Adipocyte (in vitro differentiated cells): ENCODE measurements at places on chromosomes 1 and 21.

DNA sequence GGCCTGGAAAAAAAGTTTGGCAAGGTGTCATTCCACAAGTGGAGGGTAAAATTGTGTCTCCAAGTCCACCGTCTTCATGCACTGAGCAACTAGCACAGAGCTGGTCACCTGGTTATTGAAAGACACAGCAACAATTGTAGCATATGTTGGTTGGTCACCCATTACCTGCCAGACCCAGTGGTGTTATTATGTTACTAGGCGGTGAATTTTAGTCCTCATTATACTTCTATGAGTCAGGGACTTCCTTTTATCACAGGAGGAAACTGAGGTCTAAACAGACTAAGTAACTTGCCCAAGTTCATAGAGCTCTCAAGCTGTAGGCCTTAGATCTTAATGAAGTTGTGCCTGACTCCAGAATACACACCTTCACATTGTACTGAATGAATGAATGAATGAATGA lies 94.9 kb upstream of the VANGL1 start:
- DNase-seq = no peak

- no peak for DNase-seq
These were observed 56.3 kb downstream of the WNT9A start for GRCh38 chr1:227891223-227891954.

DNA sequence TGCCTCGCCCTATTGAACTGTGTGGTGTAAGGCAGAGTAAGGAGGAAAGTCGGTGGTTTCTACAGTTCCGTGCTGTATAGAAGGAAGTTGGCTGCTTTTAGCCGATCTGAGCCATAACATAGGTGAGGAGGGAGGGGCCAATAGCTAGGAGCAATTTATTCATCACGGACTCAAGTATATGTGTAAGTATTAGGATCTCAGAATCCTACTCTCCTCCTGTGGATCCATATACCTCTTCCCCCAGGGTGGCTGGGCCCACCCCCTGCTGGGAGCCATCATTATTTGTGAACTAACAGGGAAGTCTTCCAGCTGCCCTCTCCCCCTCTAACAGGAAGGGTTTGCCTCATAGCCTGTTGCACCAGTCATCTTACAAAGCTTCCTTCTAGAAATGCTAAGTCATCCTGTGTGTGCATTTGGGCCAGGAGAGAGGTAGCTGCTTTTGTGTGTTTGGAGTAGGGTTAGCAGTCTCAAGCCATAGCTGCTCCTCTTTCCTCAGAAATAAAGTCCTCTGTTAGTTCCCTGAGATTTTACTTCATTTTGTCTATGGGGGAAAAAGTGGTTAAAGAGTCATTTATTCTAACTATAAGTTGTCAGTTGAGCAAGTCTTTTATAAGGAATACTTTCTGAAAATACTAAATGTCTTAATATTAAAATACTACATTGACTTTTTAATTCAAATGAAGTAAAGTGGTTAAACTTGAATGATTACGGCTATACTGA lies 14.9 kb upstream of the CENPS start:
- peak; percentile 78 for DNase-seq

GRCh38 chr1:186476264-186477040 lies 15.5 kb upstream of the PDC start:
- peak; percentile 28 for DNase-seq

DNA sequence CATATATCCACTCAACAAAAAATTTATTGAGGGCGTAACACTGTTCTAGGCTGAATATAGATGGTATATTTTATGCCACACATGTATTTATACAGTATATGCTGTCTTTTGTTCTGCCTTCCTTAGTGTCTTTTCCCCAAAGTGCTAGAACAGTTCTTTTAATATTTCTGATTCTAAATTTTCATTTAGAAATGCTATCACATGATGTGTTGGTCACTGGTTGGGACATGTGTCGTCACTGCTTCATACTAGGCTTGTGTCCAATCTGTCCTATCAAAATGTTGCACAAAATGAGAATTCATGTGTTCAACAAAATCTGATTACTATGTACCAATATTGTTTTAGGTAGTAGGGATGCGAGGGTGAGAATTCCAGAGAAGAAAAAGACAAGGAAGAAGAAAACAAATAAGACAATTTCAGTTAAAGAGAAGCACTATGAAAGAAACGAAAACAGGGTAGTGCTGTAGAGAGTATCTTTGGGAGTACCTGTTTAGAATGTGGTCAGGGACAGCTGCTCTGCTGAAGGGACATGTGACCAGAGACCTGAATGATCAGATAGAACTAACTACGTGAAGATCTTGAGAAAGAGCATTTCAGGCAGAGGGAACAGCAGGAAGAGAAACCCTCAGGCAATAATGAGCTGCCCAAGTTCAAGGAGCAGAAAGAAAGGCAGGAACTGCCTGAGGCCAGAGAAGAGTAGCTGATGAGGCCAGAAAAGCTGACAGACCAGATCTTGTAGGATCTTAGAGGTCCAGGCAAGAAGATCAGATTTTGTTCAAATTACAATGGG lies 1.3 kb downstream of the KMO start:
- DNase-seq = peak; percentile 8

DNA sequence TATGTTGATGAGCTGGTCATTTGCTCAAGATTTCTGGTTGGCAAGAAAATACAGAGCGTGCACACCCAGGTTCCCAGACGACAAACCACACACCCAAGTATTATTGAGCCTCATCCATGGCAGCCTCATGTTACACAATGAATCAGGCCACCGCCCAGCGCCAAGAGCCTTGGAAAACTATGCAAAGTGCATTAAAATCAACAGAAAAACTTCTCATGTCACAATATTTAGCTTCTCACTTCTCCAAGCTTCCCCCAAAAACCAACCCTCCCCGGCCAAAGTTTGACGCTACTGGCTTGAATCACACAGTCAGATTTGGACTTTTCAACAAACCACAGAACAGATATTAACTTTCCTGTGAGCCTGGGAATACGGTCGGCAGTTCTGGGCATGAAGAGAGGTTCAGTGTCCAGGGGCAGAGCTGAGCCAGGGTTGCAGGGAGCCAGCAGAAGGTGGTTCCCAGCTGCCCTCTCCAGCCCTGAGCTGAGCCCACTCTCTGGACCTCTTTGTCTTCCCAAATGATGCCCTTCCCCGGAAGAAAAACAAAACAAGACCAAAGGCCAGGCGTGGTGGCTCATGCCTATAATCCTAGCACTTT lies 71.1 kb downstream of the SETD4 start:
- peak; percentile 2 for DNase-seq

GRCh38 chr1:189609167-189609566 lies 868.5 kb downstream of the BRINP3 start:
- no peak for DNase-seq

DNA sequence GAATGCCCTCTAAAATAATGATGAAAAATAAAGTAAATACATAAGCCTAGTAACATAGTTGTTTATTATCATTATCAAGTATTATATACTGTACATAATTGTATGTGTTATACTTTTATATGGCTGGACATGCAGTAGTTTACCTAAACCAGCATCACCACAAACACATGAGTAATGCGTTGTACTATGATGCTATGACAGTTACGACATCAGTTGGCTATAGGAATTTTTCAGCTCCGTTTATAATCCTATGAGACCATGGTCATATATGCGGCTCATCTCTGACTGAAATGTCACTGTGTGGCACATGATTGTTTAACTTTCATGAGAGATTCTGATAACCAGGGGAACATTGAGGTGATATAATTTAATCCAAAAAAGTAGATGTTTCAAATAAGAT lies 352.1 kb downstream of the ST6GALNAC3 start:
- peak; percentile 20 for DNase-seq

- DNase-seq = no peak
These were observed 7.0 kb downstream of the IFNAR2 start for GRCh38 chr21:33236766-33237165.

- no peak for DNase-seq
These were observed 22.1 kb upstream of the IL19 start for GRCh38 chr1:206748348-206749030.

GRCh38 chr1:27928216-27928954 lies 6.4 kb upstream of the SMPDL3B start:
- DNase-seq = no peak

GRCh38 chr1:106584107-106584506 lies 472.4 kb upstream of the PRMT6 start:
- peak; percentile 7 for DNase-seq

- DNase-seq = no peak
These were observed 642.9 kb downstream of the AMY1C start for GRCh38 chr1:104392552-104392951.
